ENCODE measurements at places on chromosomes 3 and 15.
A peak's percentile ranks its signal among the peaks of the same experiment; 100 is the strongest.

DNA sequence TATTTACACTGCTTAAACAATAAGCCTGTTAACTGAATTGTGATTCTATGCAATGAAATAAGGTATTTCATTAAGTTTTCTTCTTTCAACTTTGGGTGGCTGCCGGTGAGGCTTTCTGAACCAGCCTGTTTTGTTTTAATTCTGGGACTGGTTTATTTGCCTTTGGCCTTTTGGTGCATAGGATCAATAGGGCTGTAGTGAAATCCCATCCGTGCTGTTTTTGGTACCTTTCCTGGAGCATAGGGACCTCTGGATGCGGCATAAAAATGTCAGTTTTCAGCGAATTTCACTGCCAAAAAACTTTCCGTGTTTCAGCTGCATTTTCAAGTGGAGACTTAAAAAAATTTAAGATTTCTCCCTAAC lies 514 bp downstream of the PLS1 start:
- no peak for DNase-seq

GRCh38 chr3:23263796-23264195 lies 60.7 kb downstream of the UBE2E2 start:
- DNase-seq: peak; percentile 36

GRCh38 chr3:46112296-46112695 lies 85.0 kb upstream of the XCR1 start:
- DNase-seq: no peak

DNA sequence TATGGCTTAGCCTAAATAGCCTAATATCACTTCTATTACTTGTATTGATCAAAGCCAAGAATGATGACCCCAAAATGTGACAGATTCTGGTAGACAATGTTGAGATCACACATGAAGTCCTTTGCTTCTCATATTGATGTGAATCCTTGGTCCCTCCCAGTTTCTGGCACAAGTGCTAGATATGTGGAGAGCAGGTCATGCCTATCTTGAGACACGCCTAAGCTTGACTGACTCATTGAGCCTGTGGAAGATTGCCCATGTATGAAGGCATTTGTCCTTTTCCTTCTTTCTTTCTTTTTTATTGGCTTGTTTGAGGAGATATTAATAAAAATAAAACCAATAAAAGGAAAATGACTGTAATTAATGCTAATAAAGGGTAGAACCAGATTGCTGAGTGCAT lies 54.0 kb upstream of the TMEM108 start:
- DNase-seq: no peak

GRCh38 chr3:53643757-53644156 lies 149.3 kb downstream of the CACNA1D start:
- no peak for DNase-seq

DNA sequence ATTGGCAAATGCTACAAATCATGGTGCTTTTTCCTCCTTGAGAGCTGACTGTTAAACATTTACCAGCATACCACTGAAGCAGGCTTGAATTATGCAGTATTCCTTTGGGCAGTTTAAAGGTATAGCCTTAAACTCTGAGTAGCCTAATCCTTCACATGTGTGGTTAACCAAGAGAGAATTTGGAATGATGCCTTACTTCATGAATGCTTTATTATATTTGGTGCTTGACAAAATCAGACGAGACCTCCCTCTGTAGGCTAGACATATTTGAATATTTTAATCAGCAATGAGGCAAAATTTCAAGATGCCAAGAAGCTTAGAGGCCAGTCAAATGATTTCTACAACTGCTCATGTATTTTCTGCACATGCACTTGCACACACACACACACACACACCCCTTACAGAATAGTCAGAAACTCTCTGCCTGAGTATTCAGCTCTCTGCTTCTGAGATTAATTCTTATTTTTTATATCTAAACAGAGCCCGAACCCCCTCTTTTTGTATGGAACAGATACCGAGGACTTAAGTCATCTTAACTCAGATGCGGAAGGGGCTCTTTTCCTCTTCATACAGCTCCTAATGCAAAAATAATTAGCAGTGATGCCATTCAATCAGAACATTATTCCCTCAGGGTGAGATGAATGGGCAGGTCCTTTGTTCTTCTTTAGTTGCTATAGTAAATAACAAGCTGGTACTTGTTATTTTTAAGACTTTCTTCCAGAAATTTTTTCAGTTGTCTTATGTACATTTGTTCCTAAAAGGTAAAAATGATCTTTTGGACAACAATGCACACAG lies 195.5 kb upstream of the TMC3 start:
- no peak for DNase-seq

DNA sequence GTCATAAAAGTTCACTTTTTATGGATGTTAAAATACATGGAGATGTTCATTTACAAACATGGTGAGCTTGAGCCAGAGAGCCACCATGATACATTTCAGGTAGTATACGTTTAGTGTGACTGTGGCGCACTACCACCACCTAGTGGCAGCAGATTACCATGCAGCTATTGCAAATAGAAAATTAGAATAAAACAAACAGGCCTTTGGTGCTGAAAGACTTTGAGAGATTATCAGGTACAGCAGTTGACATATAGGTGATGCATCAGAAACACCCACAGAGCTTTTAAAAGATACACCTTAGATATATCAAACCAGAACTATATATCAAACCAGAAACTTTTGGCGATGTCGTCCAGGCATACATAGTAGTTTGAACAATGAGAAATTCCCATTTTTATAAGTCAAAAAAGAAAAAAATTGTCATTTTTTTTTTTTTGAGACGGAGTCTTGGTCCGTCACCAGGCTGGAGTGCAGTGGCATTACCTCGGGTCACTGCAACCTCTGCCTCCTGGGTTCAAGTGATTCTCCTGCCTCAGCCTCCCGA lies 42.0 kb upstream of the ICE2 start:
- DNase-seq: peak; percentile 59

- no peak for DNase-seq
Observed at GRCh38 chr3:112873632-112874031, 27.0 kb upstream of the CD200R1L start.

- DNase-seq: peak; percentile 76
Observed at GRCh38 chr3:13647298-13648059, 98.6 kb downstream of the FBLN2 start.

- peak; percentile 14 for DNase-seq
Observed at GRCh38 chr15:80099241-80099640, 39.8 kb downstream of the ZFAND6 start.

DNA sequence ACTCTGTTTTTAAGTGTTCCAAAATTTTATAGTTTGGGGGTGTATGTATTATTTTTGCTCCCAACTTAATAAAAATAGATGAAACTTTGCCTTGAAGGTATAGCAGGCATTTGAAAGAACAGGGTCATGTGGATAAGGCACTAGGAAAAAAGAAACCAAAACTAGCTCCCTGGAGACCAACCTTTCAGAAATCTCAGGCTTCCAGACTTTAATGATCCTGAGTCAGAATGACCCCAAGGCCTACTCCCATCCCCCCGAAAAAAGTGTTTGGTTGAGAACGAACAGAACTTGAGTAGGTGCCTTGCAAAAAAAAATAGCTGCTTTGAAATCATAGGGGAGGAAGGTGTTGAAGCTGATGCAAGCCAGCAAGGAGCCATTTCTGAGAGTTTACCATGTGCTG lies 309.5 kb downstream of the THSD4 start:
- DNase-seq: no peak

DNA sequence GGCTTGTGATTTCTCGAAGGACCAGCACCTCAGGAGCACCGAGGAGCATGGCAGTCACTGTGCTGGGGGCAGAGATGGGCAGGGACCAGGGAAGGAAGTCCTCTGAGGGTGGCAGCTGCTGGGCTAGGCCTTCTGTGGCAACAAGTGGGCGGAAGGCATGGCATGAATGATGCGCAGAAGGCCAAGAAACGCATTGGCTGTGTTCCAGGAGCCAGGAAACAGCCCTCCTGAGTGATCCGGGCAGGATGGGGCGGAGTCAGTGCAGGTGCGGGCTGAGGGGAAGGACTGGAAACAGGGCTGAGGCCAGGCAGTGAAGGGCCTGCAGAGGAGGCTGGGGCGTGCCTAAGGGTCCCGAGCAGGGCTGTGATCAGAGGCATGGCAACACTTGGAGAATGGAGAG lies 23.6 kb downstream of the MRPS11 start:
- DNase-seq: no peak

DNA sequence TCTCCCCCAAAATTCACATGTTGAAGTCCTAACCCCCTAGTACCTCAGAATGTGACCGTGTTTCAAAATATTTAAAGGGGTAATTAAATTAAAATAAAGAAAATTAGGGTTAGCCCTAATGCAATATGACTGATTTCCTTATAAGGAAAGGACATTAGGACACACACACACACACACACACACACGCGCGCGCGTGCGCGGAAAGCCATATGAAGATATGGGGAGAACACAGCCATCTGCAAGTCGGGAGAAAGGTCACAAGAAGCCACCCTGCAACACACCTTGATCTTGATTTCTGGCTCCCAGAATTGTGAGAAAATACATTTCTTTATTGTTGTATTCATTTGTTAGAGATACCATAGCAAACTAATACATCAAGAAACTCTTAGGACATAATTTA lies 54.6 kb upstream of the STXBP5L start:
- no peak for DNase-seq

DNA sequence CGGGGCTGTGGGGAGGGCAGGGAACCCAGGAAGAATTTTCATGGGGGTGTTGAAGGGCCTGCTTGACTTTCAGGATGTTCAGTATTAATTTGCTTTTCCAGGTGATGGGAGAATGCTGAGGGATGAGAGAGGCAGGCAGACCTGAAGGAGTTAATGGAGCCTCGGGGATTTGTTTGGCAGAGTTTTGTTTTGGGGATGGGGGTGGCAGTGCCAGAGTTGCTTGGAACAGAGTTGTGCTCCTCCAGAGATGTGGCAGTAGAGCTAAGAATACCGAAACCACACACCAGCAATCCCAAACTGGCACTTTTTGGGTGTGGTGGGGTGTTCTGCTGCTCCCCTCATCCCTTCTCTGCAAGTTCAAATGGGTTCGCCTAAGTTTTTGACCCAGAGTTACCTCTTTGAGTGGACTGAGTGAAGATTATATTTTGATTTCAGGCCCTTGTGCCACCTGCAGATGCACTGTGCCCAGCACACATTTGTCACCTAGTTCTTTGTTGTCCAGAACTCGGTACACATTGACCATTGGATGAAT lies 1.6 kb downstream of the BOC start:
- no peak for DNase-seq

GRCh38 chr15:73335026-73335425 lies 33.7 kb downstream of the HCN4 start:
- no peak for DNase-seq

DNA sequence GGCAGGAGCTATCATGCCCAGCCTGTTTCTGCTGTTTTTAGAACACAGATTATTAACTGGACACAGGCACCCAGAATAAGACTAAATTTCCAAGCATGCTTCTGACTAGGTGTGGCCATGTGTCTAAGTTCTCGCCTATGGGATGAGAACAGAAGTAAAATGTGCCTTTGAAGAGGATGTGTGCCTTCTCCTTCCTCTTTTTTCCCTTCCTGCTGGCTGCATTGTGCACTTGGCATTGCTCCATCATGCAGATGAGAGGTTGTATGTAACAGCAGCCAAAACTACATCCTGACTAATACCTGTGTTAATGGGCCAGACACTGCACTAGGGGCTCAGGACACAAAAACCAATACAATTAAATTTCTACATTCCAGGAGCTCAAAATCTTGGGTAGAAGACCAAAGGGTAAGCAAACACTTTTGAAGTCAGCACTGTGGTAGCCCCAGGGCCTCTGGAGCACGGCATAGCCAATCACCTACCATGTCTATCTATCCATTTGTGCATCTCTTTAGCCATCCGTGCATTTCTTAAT lies 40.9 kb upstream of the RNU6-1 start:
- no peak for DNase-seq

- no peak for DNase-seq
Observed at GRCh38 chr3:53062905-53063304, 17.0 kb upstream of the SFMBT1 start.

Measured in AG10803 (cell line).